ENCODE measurements at places on chromosomes 6 and 20. TPM values are rescaled to one million over a fixed set of nuclear protein-coding genes. Genes with fewer than 3 reads are reported as not detected.

DNA sequence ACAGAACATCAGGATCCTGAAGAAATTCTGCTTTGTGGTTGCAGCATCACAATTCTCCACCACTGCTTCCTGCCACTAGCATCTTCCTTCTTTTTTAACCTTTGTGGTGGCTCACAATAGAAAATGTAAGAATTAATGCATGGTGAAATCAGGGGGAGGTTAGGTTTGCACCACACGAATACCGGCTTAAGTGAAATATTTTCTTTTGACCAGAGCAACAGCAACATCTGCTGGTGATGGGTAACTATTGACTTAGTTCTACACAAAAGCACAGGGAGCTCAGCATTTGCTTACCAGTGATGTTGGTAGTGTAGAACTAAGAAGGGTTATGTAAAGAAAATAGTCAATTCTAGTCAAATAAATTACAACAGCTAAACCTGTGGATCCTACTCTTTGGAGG lies 280.5 kb downstream of the SYNE1 start:
- peak; percentile 72 for DNase-seq

DNA sequence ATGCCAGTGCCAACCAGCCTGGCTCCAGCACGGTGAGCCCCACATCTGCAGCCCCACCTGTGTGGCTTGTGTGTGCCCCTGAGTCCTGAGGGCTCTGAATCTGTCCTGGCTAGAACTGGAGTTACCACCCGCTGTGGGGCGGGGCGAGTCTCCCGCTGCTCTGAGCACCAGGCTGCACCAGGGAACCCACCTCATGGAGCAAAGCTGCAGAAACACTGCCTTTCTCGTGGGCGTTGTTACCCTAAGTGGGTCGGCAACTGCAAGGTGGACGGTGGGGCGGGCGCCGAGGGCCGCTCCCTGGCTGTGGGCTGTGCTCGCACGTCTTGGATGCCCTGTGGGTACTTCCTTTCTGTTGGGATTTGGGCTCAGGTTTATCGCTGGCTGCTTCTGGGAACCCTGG lies 12.7 kb upstream of the ZBTB46 start:
- no peak for DNase-seq

GRCh38 chr20:63973636-63974401 lies 4.1 kb upstream of the ZNF512B start:
- DNase-seq = peak; percentile 83

DNA sequence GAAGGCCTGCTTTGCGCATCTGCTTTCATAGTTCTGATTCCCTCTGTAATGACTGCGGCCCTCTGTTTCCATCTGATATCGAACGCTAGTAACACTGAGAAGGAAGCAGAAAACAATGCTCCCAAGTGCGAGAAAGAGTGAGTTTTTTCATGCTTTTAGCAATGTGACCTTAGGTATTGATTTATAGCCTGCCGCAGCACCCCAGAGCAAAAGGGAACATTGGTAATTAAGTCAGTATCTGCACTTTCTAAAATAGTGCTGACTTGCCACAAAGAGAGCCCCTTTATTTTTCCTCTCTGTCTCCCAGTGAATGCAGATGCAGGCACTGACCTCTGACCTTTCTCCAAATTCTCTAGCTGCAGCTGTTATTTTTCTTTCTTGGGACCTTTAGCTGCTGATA lies 129.8 kb downstream of the HDGFL1 start:
- DNase-seq = no peak

The NRN1 gene
- not detected for total RNA-seq

Data from fibroblast of villous mesenchyme (primary cell).